ENCODE measurements at places on chromosomes 6 and 20. TPM values are rescaled to one million over a fixed set of nuclear protein-coding genes. Genes with fewer than 3 reads are reported as not detected.
A peak's percentile ranks its signal among the peaks of the same experiment; 100 is the strongest.

GRCh38 chr6:47209632-47210031, 100.1 kb downstream of the TNFRSF21 start:
- H3K4me1 ChIP-seq: peaks cover 7% of the 10 kb centered on the region
- H3K36me3 ChIP-seq: no peaks in the 10 kb centered on the region
- peaks cover 18% of the 10 kb centered on the region for H3K27me3 ChIP-seq
- no peak overlapping the region for H3K27ac ChIP-seq
- no peak overlapping the region for H3K4me3 ChIP-seq

Gene CRYBG1
- 34.8 TPM for total RNA-seq

- H3K27ac ChIP-seq: no peak overlapping the region
- no peak for DNase-seq
- no peaks in the 10 kb centered on the region for H3K36me3 ChIP-seq
- no peak overlapping the region for H3K4me3 ChIP-seq
- H3K27me3 ChIP-seq: peaks cover 70% of the 10 kb centered on the region
- peaks cover 17% of the 10 kb centered on the region for H3K4me1 ChIP-seq
Measured at GRCh38 chr6:18118330-18118729, 4.1 kb downstream of the NHLRC1 start.

Gene RSPH4A
- 0.22 TPM for total RNA-seq

DNA sequence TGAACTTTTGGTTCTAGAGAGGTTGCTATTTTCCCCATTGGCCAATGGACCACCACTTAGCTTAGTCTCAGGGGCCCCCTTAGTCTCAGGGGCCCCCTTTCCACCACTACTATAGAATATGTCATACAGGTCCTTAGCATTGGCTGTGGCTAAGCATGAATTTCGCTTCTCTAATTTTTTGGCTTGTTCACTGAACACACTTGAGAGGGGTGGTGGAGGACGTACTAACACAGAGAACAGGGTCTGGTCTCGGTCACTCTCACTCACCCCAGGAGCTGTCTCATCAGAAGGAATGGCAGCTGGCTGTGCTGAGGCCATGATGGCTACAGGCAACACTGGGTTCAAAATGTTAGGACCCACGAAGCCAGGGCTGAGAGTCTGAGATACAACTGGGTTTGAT, 30.3 kb downstream of the ZNF318 start:
- H3K36me3 ChIP-seq: peaks cover 20% of the 10 kb centered on the region
- H3K4me3 ChIP-seq: no peak overlapping the region
- H3K4me1 ChIP-seq: peaks cover 6% of the 10 kb centered on the region
- no peaks in the 10 kb centered on the region for H3K27me3 ChIP-seq
- no peak for DNase-seq

DNA sequence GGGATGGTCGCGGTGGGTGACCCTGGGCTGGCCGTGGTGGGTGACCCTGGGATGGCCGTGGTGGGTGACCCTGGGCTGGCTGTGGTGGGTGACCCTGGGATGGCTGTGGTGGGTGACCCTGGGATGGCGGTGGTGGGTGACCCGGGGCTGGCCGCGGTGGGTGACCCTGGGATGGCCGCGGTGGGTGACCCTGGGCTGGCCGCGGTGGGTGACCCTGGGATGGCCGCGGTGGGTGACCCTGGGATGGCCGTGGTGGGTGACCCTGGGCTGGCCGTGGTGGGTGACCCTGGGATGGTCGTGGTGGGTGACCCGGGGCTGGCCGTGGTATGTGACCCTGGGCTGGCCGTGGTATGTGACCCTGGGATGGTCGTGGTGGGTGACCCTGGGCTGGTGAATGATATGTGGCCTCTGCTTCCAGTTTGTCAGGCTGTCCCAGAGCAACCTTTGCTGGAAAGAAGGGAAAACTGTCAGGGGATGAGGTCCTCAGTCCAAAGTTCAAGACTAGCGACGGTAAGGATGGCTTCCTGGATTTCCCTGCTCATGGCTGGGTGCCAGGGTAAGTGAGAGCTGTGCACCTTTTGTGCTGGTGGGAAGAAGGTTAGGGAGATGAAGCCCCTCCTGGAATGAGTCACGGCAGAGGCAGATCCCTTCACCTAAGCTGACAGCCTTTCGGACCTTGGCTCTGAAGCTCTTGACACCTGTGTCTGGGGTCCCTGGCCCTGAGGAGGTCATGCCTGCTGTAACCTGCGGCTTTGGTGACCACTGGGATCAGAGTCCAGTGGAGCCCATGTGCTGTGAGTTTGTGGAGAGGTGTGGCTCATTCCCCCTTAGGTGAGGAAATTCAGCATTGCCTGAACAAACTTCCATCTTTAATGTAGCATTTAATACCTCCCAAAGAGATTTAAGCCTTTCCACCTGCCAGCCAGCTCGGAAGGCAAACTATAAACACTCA, 19.1 kb upstream of the PCMTD2 start:
- H3K4me1 ChIP-seq: no peaks in the 10 kb centered on the region
- no peaks in the 10 kb centered on the region for H3K36me3 ChIP-seq
- no peaks in the 10 kb centered on the region for H3K27me3 ChIP-seq
- no peak overlapping the region for H3K4me3 ChIP-seq
- H3K27ac ChIP-seq: no peak overlapping the region

Gene ESR1
- total RNA-seq: 0.94 TPM

- H3K36me3 ChIP-seq: no peaks in the 10 kb centered on the region
- peaks cover 2% of the 10 kb centered on the region for H3K4me1 ChIP-seq
- H3K27me3 ChIP-seq: no peaks in the 10 kb centered on the region
- DNase-seq: no peak
- H3K4me3 ChIP-seq: no peak overlapping the region
Measured at GRCh38 chr6:25601800-25602673, 50.0 kb upstream of the SCGN start.

- no peak overlapping the region for H3K27ac ChIP-seq
- H3K27me3 ChIP-seq: no peaks in the 10 kb centered on the region
- H3K4me1 ChIP-seq: peaks cover 3% of the 10 kb centered on the region
Measured at GRCh38 chr20:8389381-8390036, 257.4 kb downstream of the PLCB1 start.

Gene EDN3
- total RNA-seq: 0.17 TPM

DNA sequence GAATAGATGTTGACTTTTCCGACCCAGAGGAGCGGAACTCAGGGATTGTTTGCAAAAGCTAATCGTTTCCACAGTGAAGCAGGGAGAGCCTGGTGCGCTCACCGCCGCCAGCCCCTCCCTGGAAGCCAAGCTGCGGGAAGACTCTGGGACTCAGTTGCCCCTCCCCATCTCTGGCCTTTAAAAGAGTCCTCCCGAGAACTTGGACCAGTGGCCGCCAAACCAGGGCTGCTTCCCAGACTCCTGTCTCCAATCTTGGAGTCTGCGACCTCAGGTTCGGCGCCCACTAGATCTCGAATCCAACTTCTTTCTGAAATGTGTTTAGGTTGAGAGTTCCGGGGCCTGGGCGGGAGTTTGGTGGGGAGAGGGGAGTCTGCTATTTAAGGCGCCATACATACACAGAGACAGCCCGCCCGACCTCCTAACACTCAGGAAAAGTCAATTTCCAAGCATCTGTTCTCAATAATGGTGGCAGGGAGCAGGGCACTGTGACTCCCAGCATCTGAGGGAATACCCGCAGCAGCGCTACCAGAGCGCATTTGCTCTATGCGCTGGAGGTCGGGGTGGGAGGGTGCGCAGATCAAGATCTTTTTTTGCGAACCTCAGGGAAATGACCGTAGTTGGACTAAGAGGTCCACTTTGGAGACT, 800 bp upstream of the GRIK2 start:
- no peaks in the 10 kb centered on the region for H3K36me3 ChIP-seq
- peaks cover 3% of the 10 kb centered on the region for H3K4me1 ChIP-seq
- H3K27ac ChIP-seq: no peak overlapping the region

Gene MROH8
- total RNA-seq: 2.0 TPM

DNA sequence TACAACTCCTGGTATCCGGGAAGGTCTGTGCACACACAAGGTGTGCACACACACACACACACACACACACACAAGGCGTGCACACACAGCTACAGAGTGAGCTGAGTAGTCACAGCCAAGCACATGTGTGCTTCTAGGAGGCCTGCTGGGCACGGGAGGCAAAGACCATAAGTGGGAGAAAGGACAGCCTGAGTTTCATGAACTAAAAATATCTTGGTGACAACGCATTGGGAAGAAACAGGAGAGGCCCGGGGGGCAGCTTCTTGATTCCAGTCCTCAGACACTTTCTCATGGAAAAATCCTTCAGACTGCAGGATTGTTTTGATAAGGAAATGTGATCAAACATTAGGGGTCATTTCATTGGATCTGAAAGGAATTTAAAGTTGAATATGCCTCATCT, 2.6 kb downstream of the TRAF3IP2 start:
- no peak overlapping the region for H3K27ac ChIP-seq
- no peak overlapping the region for H3K4me3 ChIP-seq
- no peak for DNase-seq
- peaks cover 7% of the 10 kb centered on the region for H3K36me3 ChIP-seq
- H3K27me3 ChIP-seq: no peaks in the 10 kb centered on the region

Gene MMP24
- 0.08 TPM for total RNA-seq

DNA sequence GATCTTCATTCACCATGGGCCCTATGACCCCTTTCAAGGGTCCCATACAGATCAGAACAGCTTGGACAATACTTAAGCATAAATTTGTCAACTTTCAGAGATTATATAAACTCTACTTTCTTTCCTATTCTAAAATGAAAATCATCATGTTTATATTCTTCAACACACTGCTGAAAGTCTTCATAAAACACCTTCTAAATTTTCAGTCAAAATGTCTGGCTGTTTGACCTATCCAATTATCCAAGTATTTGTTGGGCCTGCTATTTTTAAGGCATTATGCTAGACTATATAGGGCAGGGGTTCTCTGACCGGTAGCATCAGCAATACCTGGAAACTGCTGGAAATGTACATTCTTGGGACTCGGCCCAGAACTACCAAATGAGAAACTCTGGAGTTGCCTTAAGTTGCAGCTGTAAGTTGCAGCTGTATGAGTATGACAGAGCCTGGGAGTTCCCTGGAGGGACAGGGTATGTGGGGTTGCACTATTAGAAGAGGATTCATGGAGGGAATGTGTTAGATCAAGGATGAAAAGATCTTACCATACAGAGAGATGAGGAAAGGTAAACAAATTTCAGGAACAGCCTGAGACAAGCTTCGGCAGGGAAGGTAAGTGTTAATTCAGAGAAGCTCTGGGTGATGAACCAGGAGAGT, 293.0 kb downstream of the ADGB start:
- H3K36me3 ChIP-seq: no peaks in the 10 kb centered on the region
- peaks cover 14% of the 10 kb centered on the region for H3K27me3 ChIP-seq
- H3K4me3 ChIP-seq: no peak overlapping the region

DNA sequence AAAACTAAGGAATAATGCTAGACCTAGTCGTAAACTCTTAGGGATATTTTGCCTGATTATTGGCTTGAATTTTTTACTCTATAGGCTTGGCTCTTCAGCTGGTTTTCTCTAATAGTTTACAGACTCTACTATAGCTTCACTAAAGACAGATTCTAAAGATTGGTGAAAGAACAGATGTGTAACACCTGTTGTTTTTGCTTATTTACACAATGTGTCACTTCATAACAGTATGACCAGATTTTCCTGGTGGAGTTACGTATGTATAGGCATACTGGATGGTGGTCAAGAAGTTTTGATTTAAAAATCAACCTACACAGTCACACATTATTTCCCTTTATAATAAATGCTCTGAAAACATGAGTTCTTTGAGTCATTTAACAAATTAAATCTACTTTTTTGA, 4.8 kb downstream of the COL19A1 start:
- no peak overlapping the region for H3K27ac ChIP-seq
- DNase-seq: no peak
- no peak overlapping the region for H3K4me3 ChIP-seq
- peaks cover 12% of the 10 kb centered on the region for H3K4me1 ChIP-seq
- H3K27me3 ChIP-seq: peaks cover 42% of the 10 kb centered on the region

Gene CD24
- total RNA-seq: 0.68 TPM

- H3K27ac ChIP-seq: no peak overlapping the region
- peaks cover 7% of the 10 kb centered on the region for H3K27me3 ChIP-seq
- no peaks in the 10 kb centered on the region for H3K4me1 ChIP-seq
- no peak overlapping the region for H3K4me3 ChIP-seq
- no peaks in the 10 kb centered on the region for H3K36me3 ChIP-seq
Measured at GRCh38 chr6:12578097-12578496, 138.5 kb upstream of the PHACTR1 start.

DNA sequence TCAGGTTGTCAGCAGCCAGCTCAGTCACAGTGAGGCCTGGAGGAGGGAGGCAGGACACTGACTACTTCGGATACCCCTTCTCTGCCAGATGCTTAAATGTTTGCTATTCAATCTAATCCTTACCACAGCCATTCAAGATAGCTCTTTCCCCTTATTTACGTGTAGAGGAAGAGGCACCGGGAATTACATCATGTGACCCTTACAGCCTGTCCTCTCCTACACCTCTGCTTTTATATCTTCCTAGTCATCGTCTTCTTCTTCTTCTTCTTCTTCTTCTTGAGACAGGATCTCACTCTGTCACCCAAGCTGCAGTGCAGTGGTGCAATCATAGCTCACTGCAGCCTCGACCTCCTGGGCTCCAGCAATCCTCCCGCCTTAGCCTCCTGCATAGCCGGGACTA, 148.1 kb upstream of the NEDD9 start:
- no peak for DNase-seq
- peaks cover 49% of the 10 kb centered on the region for H3K4me1 ChIP-seq
- peaks cover 47% of the 10 kb centered on the region for H3K36me3 ChIP-seq
- H3K4me3 ChIP-seq: peak overlapping the region; percentile 90

DNA sequence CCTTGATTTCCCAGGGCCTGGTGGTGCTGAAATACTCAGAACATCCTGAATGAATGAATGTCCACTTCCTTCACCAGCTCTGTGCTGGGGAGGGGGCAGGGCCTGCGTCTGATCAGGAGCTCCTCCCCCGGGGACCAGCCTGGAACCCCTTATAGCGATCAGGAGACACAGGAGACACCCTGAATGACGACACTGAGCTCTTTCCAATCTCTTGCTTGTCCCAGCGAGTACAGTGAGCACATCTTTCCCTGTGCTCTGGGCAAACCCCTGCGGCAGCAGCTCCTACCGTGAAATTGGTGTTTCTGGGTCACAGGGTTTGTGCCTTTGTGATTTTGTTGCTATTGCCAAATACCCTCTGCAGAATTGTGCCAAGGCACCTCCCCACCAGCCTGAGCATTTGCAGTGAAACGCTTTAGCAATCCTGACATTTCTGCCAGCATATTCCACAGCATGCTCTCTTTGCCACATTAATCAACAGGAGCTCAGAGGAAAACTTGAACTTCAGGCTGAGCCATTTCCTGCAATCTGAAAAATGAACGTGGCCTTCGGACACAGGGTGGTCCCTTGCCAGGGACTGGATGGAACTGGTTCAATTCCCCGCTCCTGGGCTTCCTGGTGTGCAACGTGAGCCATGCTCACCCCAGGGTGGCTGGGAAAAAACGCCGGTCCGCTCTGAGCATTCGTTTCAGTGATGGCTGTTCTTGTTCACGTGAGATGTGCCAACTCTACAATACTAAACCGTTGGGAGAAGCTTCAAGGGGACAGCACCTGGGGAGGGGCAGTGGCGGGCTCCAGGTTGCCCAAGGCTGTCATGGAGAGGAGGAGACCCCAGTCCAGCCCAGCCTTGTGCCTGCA, 23.1 kb upstream of the MRGBP start:
- peaks cover 23% of the 10 kb centered on the region for H3K4me1 ChIP-seq
- no peak overlapping the region for H3K4me3 ChIP-seq

Gene CLIC5
- total RNA-seq: 6.0 TPM

All from activated naive CD8-positive, alpha-beta T cell treated with anti-CD3 and anti-CD28 coated beads, Interleukin-2, amount 10 ng/mL, durations not matched to agents 7 days and 5 days (primary cell).